Activated B cell treated with CpG ODN at 0.5 μM for 24 hours (primary cell): ENCODE measurements at places on chromosomes 5 and 9.

DNA sequence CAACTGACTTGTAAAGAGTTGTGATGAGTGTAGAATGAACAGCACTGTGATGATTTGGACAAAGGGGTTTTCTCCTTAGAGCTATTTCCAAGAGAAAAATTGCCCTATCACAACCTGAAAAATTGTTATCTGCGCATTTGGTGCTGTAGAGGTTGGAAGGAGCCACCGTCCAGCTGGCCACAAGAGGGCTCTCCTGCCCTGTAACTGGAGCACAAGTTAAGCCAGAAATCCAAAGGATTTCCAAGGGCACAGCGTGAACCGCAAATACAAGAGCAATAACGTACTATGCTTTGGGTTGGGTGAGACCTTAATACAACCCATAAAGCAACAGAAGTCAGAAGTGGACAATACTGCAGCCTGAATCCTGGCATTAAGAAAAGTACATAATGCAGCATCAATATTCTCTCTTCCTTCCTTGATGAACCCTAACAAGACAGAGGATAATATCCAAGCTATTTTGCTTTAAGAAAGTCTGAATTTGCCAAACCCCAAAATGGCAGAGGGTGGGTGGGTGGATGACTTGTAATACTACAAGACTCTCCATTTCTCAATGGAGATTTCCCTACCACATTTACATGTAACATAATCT lies 56.8 kb upstream of the SMIM32 start:
- no peak for DNase-seq

- no peak for DNase-seq
These were observed 74.0 kb downstream of the RXRA start for GRCh38 chr9:134400283-134400682.

GRCh38 chr5:16345454-16345853 lies 120.1 kb downstream of the ZNF622 start:
- no peak for DNase-seq

- no peak for DNase-seq
These were observed 228.0 kb downstream of the HINT1 start for GRCh38 chr5:130937046-130937445.

GRCh38 chr5:23274171-23274570 lies 233.2 kb upstream of the PRDM9 start:
- no peak for DNase-seq
